Stimulated activated CD8-positive, alpha-beta memory T cell treated with anti-CD3 and anti-CD28 coated beads, Interleukin-15, amount 100 ng/mL, for 24 hours (primary cell): ENCODE measurements at places on chromosomes 2 and 18.

DNA sequence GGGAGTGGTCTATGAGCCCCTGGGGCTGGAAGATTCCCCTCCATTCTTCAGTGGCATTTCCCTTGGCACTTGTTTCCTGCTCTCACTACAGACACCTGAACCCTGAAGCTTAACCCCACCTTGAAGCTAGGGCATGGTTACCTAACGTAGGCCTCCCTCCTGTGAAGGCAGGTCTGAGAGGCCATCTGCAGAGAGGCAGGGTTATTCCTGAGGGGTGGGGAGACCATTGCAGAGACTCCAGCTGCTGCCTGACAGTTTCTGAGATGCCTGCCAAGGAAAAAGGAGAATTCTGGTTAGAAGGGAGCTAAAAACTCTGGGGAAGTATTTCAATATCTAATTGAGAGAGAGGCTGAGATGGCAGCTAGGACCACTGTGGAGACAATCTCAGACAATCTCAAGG lies 119.3 kb upstream of the NDUFV2 start:
- DNase-seq, result no peak

DNA sequence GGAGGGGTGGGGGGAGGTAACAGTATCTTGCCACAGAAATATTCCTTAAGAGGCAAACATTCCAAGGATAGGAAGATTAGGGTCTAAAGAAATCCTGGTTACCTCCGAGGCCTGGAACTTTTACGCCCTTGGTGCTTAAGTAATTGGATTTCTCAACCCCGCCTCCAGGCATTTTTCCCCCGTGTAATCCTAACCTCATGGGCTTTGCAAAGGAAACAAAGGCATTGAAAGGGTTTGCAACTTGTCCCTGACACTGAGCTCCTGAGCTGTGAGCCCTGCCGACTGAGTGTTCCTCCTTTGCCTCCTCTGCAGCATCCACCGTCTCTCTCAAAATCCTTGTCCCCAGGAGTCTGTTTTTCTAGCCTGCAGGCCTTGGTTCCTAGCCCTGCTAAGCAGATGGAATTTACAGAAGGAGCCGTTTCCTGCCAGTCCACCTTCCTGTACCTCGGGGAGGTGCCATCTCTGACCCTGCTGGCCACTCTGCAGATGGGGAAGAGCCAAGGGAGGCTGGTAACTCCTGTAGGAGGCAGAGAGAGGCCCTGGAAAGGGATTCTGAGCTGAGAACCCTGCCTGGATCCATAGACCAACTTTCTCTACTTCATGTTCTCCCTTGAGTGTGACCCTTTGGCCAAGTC lies 24.2 kb downstream of the TET3 start:
- no peak for DNase-seq

DNA sequence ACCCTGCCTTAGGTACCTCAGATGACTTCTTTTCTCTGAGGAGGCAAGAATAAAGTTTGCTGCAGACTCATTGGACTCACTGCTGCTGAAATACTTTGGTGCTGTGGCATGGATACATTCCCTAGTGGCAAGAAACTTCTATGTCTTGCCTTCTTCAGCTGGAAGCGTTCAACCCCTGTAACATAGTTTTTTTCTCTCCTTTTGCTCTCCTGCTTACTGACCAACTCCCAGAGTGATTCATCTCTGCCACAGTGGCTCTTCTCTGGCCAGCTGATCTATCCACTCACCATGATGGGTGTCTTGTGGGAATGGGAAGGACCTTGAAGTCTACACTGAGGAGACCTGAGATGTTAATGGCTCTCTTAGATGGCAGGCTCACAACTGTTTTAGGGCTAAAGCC lies 309.3 kb upstream of the LRRTM4 start:
- no peak for DNase-seq

DNA sequence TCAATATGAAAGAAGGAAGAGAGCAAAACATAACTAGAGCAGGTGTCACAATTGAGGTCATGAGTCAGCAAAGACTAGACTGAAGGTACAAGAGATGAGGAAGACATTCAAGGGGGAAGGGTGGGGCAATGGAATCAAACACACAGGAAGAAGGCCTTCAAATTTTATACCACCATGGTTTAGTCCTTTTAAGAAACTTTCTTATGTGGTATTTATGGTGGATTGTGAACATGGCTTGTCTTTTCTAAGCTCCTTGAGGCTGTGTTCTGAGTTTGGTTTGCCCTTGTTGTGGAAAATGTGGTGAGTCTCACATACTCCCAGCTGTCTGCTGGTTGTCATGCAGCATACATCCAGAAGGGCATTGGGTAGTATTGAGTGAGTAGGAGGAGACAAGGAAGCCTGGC lies 62.1 kb downstream of the NABP1 start:
- no peak for DNase-seq

- no peak for DNase-seq
Observed at GRCh38 chr2:154361276-154361675, 337.2 kb upstream of the KCNJ3 start.

DNA sequence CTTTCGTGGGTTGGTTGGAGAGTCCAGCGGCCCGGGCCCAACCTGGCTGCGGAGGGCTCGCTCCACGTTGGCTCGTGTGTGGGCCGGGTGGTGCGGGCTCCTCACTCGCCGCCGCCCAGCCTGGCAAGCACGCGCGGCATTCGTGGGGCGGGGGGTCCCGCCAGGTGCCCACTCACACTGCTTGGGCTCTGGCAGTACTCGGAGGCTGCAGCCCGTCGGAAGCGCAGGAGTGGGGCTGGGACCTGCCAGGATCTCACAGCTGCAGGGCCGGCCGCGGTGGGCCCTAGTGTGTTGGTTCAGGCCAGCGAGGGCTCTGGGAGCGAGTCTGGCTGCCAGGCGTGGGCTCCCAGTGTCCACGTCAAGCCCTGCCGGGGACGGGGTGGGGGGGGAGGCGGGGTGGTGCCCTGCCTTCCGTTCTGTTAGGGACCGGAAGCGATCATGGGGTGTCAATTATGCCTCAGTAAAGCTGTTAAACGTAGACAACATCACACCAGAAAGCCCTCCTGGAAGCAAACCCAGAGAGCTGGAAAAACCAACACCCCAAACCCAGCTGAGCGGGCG lies 1.0 kb upstream of the HS6ST1 start:
- no peak for DNase-seq
